ENCODE measurements at places on chromosomes 11 and 22.

- DNase-seq, result peak; percentile 88
Observed at GRCh38 chr11:59754859-59755700, at the start of gene STX3. STX3 (plus strand) TSS chr11:59755376; CDS start chr11:59755606, 230 bp downstream.

- DNase-seq, result no peak
Observed at GRCh38 chr11:69454018-69454417, 27.4 kb upstream of the LINC01488 start.

GRCh38 chr11:27371489-27371888, 8.5 kb upstream of the CCDC34 start:
- DNase-seq, result no peak

- DNase-seq, result no peak
Observed at GRCh38 chr11:12778240-12778905, 104.2 kb downstream of the TEAD1 start.

- no peak for DNase-seq
Observed at GRCh38 chr11:132549561-132549960, 982.7 kb downstream of the OPCML start.

- no peak for DNase-seq
Observed at GRCh38 chr11:13090228-13090708, 81.2 kb downstream of the RASSF10 start.

DNA sequence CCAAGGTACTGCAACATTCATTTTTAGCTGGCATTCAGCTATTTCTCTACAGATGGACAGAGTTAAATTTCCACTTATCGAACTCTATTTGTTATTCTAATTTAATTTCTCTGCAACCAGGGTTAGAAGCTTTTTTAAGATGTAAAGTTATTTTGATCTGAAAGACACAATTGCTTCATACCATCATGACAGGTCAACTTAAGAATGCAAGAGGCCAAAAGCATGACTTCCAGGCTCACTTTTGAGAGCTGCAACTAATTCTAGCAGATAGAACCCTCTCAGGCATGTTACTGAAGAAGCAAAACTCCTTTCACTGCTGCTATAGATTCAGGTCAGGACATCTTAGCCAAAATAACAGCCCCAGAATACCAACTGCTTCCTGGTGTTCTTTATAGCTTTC, 86.5 kb upstream of the GALNT18 start:
- DNase-seq, result no peak

DNA sequence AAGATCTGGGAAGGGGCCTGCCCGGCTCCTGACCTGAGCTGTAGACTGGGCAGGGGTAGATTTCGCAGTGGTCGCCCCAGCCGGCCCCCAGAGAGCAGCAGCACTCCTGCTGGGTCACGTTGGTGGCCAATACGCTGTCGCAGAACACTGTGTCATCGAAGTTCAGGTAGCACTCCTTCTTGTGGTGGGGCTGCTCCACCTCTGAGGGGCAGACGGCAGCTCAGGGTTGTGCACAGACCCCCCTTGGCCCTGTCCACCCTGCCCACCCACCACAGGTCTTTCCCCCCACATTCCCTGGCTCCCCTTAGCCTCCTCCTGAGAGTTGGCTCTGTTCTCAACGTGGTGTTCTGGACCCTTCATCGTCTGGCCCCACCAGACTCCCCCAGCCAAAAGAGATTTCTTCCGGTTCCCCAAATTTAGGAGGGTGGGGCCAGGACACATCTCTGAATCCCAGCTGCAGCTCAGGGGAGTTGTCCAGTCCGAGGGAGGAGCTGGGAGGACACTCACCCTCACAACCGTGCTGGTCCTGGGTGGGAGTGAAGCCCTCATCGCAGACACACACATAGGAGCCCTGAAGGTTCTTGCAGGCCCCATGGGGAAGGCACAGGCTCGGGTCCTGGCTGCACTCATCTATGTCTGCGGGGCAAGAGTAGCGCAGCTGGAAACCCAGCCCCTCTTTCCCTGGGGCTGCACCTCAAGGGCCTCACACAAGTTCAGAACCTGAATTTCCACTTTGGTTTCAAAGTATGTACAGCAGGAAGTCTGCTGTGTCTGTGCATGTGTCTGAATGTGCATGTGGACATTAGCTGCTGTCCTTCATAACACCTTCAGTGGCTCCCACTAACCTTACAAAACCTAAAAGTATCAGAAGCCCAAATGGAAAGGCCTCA, 16.5 kb downstream of the SCYL1 start:
- DNase-seq, result no peak

DNA sequence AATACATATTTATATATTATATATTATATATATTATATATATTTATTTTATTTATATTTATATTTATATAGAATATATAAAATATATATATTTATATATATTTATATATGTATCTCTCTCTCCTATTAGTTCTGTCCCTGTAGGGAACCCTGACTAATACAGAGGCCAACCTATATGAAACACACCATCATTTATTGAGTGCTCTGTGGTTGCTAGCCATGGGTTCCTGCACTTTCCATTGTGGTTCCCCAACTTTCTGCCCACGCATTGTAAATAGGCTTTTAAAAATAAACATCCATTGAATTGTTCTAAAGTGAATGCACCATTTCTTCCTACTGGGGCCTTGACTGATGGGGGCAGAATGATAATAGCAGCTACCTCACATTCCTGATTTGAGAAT, 93.8 kb upstream of the SESN3 start:
- DNase-seq, result no peak

DNA sequence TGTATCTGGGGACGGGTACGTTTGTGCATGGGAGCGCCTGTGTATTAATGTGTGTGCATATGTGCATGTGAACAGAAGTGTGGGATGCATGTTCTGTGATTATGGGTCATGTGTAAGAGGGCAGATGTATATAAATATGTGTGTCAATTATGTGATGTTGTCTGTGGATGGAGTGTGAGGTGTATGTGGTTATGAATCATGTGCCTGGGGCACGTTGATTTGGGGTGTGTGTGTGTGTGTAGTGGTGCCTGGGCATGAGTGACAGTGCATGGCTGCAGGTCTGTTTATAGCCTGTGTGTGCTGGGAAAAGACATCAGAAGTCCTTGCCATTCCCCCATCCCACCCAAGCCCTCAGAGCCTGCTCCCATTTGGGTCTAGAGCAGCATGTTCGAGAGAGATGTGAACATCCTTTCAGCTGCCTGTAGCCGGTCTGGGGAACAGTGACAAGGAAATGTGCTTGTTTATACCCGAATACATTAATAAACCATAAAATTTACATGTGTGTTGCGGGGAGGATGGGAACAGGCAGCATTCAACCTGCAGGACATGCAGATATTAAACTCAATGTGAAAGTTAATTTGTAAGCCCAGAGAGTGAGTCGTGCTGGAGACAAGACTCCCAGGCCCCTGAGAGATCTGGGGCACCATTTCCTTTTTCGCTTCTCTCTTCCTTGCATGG, 129.0 kb downstream of the NECTIN1 start:
- DNase-seq, result no peak

GRCh38 chr11:34680918-34681586, 60.2 kb downstream of the EHF start:
- DNase-seq, result no peak

GRCh38 chr22:37354670-37355069, 72.4 kb downstream of the CYTH4 start:
- no peak for DNase-seq

- no peak for DNase-seq
Observed at GRCh38 chr22:33261699-33262098, 203.5 kb upstream of the SYN3 start.

DNA sequence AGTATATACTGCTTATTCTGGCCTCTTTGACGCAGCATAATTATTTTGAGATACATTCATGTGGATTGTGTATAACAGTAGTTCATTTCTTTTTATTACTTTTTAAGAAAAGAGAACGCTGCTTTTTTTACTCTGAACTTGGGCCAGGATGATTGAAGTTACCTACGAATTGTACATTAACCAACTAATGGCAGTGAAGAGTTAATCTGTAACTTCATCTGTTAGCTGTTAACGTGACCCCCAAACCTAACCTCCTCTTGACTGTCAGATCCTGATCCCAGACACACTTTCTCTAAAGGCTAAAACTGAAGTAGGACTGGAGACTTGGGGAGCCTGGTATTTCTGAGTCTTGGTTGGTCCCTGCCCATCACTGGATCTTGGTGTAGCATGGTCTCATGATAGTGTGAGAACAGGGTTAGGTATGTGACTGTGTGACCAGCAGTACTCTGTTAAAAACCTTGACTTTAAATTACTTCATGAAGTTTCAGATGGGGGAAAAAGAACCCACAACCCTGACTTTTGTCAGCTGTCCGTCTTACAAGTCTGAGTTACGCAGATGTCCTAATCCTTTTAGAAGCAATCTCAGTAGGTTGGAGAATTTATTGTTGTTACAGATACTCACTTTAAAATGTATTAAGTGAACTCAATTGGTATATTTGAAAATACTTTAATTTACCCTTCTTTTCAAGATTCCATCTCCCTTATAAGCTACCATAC, 39.4 kb downstream of the C22orf31 start:
- no peak for DNase-seq

GRCh38 chr22:22955866-22956535, 68.4 kb downstream of the IGLL5 start:
- DNase-seq, result no peak

DNA sequence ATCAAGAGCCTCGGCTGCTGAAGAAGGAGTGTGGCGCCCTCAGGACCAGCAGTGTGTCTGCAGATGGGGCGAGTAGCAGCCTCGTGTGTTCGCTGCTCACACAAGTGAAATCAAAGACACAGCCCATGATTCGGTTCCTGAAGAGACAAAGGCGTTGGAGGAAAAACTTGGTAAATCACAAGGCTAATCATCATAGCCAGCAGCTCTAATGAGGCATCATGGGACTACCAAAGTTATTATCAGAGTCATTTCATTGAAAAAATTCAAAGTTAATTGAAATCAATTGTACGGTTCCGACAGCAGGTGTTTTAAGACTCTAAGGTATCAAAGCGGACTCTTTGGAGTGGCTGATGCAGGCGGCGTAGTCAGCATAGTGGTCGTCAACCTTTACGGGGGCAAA, 9.5 kb downstream of the PHF21B start:
- DNase-seq, result no peak

DNA sequence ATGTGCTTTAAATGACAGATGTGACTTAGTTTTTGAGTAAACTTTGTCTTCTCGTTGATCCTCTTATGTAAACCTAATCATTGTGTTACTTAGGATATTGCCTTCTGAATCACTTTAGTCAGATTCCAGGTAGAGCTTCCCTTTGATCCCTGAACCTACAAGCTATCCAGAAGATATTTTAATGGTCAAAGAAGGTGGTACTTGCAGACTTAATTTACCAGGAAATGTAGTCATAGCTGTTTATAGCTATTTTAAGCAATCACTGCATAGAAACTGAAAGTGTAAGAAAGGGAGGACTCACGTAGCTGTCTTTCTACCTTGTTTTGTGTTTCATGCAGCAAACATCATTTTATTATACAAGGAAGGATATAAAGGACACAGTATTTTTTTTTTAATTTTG, 189.5 kb downstream of the DDX10 start:
- no peak for DNase-seq

DNA sequence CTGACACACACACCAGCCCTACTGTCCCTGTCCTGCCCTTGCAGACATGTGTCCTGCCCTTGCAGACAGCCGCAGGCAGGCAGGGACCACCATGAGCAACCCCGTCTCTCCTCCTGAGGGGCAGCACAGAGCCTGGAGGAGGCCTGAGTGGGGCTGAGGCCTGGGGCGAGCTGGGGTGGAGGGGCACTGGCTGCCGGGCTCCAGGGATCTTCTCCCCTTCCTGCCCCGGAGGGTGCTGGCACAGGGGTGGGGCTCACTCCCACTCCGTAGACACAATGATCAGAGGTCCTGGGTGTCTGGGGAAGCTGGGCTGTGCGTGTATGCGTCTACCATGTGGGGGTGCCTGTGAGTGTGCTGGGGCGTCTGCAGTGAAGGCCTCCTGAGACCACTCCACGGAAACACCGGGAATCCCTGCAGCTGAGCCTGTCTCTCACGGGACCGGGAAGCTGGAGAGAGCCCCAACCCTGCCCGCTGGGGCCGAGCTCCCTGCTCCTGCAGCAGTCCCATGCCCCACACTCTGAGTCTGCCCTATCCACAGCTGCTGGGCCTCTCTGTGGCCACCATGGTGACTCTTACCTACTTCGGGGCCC, 588 bp downstream of the TSPAN32 start:
- no peak for DNase-seq

DNA sequence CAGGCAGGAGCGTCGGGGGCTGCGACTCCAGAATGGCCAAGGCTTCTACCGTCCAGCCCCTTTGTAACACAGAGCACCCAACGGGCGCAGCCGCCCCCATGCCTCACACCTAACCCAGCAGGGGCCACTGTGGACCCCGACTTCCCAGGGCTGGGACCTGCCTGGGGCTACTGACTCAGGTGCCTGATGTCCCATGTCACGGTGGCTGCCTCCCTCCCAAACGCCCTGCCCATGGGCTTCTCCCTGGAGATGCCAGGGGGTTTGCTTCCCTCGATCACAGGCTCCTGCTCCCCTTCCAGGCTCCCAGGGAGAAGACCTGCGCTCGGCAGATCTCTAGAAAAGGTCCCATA, 84.0 kb downstream of the MYEOV start:
- DNase-seq, result no peak

DNA sequence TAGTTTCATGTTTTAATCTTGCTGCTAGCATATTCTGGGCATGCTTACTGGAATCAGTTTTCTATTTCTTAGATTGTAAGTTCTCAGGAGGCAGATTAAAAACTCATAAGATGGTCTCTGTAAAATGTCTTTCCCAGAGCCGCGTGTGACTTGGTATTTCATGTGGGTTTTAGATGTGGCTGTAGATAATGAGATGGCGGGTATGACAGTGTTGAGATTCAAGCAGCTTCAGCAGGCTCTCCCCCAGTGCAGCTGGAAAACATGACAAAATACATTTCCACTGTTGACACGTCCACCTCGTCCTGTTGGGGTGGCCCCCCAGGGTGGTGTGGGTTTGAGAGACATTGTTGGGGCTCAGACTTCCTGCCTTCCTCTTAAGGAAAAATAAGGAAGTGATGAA, 106.8 kb downstream of the KIRREL3 start:
- DNase-seq, result no peak

DNA sequence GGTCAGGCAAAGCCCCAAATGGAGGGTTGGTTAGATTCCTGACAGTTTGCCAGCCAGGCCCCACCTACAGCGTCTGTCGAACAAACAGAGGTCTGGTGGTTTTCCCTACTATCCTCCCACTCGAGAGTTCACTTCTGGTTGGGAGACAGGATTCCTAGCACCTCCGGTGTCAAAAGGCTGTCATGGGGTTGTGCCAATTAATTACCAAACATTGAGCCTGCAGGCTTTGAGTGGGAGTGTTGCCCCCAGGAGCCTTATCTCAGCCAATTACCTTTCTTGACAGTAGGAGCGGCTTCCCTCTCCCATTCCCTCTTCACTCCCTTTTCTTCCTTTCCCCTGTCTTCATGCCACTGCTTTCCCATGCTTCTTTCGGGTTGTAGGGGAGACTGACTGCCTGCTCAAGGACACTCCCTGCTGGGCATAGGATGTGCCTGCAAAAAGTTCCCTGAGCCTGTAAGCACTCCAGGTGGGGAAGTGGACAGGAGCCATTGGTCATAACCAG, 4.7 kb upstream of the TTC36 start:
- DNase-seq, result no peak

DNA sequence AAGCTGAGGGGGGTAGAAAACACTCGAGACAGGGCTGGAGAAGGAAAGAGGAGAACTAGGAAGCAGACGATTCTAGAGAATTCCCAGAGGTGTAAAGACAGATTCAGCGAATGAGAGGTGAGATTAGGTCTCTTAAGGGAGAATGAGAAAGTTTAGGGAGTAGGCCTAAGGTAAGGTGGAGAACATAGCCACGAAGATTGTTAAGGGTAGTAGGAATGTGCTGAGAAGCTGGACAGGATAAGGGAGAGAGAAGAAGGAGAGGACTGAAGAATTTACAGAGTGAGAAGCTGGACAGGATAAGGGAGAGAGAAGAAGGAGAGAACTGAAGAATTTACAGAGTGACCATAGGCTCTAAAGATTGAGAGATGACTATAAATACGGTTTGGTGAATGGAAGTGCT, 908 bp downstream of the PPME1 start:
- DNase-seq, result no peak
